Smooth muscle cell of the coronary artery (primary cell): ENCODE measurements at places on chromosomes 3 and 15. TPM values are rescaled to one million over a fixed set of nuclear protein-coding genes. Genes with fewer than 3 reads are reported as not detected.

The ANKUB1 gene
- not detected in 2 replicates for total RNA-seq

The FILIP1L gene
- 8.5 and 29.8 TPM in 2 replicates for total RNA-seq

The GPR149 gene
- total RNA-seq: not detected in 2 replicates

The KIF7 gene
- total RNA-seq: 10.7 and 13.2 TPM in 2 replicates

The ARIH1 gene
- total RNA-seq: 38.1 and 162 TPM in 2 replicates

The SLC6A6 gene
- 7.5 and 27.4 TPM in 2 replicates for total RNA-seq

The WDR48 gene
- total RNA-seq: 27.3 and 39.7 TPM in 2 replicates

The PARP3 gene
- 14.6 and 26.6 TPM in 2 replicates for total RNA-seq

The SLC51A gene
- not detected in 2 replicates for total RNA-seq

The SI gene
- total RNA-seq: not detected in 2 replicates

The GNAT1 gene
- total RNA-seq: not detected in 2 replicates

The CP gene
- total RNA-seq: 0.38 and 30.1 TPM in 2 replicates

The DUOXA2 gene
- not detected in 2 replicates for total RNA-seq

The BCL6 gene
- 8.9 and 29.0 TPM in 2 replicates for total RNA-seq

The CD276 gene
- total RNA-seq: 85.0 and 183 TPM in 2 replicates

The XCR1 gene
- 0.23 TPM in 1 of 2 replicates, not detected in the other for total RNA-seq

The GPR176 gene
- 163 and 206 TPM in 2 replicates for total RNA-seq

The PLXNB1 gene
- 14.3 and 44.0 TPM in 2 replicates for total RNA-seq

The ANKRD63 gene
- total RNA-seq: not detected in 2 replicates

The RTP1 gene
- total RNA-seq: under 0.01 TPM in 1 of 2 replicates, not detected in the other

The LRRN1 gene
- total RNA-seq: not detected in 2 replicates

The PLCH1 gene
- under 0.01 TPM in 1 of 2 replicates, not detected in the other for total RNA-seq

The CKMT1A gene
- not detected in 2 replicates for total RNA-seq

The GOLGA6A gene
- total RNA-seq: not detected in 2 replicates

The TMEM207 gene
- total RNA-seq: not detected in 2 replicates

The FOXL2NB gene
- under 0.01 and 4.2 TPM in 2 replicates for total RNA-seq

The WNT7A gene
- total RNA-seq: 0.60 TPM in 1 of 2 replicates, not detected in the other

The TTC21A gene
- 2.0 and 2.7 TPM in 2 replicates for total RNA-seq

The LYZL4 gene
- 0.23 TPM in 1 of 2 replicates, not detected in the other for total RNA-seq

The LMLN gene
- total RNA-seq: 4.0 and 12.6 TPM in 2 replicates

The ALDH1L1 gene
- total RNA-seq: under 0.01 and 0.08 TPM in 2 replicates

The TMEM39A gene
- total RNA-seq: 42.6 and 57.3 TPM in 2 replicates

The SLC7A14 gene
- total RNA-seq: 0.60 and 0.70 TPM in 2 replicates

The FBXL22 gene
- 0.53 TPM in 1 of 2 replicates, not detected in the other for total RNA-seq

The MYZAP gene
- total RNA-seq: 0.35 TPM in 1 of 2 replicates, not detected in the other

The SEC11A gene
- 247 and 289 TPM in 2 replicates for total RNA-seq

The LRRIQ4 gene
- total RNA-seq: not detected in 2 replicates

The GRAMD2A gene
- total RNA-seq: 0.08 and 1.4 TPM in 2 replicates

The KLHL6 gene
- under 0.01 TPM in 1 of 2 replicates, not detected in the other for total RNA-seq

The QARS1 gene
- total RNA-seq: 299 and 321 TPM in 2 replicates

The NMNAT3 gene
- total RNA-seq: 0.23 and 2.5 TPM in 2 replicates

The DAZL gene
- not detected in 2 replicates for total RNA-seq

The ELL3 gene
- total RNA-seq: 3.5 and 13.6 TPM in 2 replicates

The CCR8 gene
- not detected in 2 replicates for total RNA-seq

The TNK2 gene
- 6.1 and 11.7 TPM in 2 replicates for total RNA-seq

The CHRNA7 gene
- 0.23 and 0.83 TPM in 2 replicates for total RNA-seq

The LTF gene
- total RNA-seq: not detected in 2 replicates

The PPP1R14D gene
- total RNA-seq: not detected in 2 replicates

The CSTA gene
- 0.75 and 5.1 TPM in 2 replicates for total RNA-seq

The GOLGA6D gene
- not detected in 2 replicates for total RNA-seq
